ENCODE measurements at places on chromosomes 6 and 20.

GRCh38 chr20:11012975-11013374 lies 339.2 kb upstream of the JAG1 start:
- no peak for DNase-seq

- DNase-seq, result no peak
Observed at GRCh38 chr6:105213272-105213671, 33.5 kb upstream of the POPDC3 start.

DNA sequence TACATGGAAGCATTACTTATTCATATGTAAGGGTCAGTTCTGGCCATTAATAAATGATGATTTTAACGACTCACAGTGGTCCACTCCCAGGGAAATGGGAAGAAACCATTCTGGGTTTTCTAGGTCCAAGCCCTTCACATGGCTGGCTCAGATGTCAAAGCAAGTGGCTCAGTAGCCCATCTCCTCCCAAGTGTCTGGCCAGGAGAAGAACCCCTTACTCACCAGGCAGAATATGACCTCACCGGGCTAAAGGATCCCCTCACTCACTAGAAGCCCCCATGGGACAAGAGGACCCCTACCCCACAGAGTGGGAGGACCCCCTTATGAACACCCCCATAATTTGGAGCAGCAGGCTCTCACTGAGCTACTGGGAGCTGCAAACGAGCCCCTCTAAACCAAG lies 34.0 kb downstream of the PREX1 start:
- no peak for DNase-seq

- DNase-seq, result no peak
Observed at GRCh38 chr20:22418738-22419137, 165.6 kb downstream of the FOXA2 start.

- DNase-seq, result no peak
Observed at GRCh38 chr6:119541132-119541905, 191.8 kb upstream of the MAN1A1 start.

DNA sequence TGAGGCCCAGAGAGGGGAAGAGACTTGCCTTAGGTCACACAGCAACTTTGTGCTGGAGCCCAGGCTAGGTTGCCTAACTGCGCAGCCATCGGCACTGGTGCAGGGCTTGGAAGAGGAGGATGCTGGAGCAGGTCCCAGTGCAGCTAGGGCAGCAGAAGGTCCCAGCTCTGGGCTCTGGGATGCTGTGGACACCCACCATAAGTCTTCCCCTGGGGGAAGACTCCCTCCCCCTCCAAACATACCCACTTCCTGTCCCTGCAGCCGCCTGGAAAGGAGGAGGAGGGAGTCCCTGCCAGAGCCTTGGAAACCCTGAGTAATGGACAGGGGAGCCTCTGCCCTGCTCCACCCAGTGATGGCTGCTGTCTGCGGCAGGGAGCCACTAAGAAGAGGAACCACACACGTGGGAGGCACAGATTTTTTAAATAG lies 93.6 kb downstream of the NCR2 start:
- DNase-seq, result peak; percentile 72

DNA sequence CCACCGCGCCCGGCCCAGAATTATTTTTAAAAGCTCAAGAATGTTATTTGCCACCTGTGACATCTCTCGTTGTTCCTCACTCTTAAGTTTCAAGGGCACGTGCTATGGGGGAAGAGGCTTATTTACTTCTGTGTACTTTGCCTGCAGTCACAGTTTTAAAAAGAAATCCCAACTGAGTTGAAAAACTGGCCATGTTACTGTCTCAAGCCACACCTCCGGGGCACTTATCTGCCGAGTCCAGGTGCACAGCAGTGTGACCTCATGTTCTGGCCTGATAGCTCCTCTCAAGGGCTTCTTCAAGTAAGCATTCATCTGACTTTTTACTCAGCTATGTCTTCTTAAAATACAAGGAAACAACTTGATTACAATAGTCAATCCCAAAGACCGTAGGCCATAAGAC lies 34.5 kb downstream of the SHLD1 start:
- no peak for DNase-seq

DNA sequence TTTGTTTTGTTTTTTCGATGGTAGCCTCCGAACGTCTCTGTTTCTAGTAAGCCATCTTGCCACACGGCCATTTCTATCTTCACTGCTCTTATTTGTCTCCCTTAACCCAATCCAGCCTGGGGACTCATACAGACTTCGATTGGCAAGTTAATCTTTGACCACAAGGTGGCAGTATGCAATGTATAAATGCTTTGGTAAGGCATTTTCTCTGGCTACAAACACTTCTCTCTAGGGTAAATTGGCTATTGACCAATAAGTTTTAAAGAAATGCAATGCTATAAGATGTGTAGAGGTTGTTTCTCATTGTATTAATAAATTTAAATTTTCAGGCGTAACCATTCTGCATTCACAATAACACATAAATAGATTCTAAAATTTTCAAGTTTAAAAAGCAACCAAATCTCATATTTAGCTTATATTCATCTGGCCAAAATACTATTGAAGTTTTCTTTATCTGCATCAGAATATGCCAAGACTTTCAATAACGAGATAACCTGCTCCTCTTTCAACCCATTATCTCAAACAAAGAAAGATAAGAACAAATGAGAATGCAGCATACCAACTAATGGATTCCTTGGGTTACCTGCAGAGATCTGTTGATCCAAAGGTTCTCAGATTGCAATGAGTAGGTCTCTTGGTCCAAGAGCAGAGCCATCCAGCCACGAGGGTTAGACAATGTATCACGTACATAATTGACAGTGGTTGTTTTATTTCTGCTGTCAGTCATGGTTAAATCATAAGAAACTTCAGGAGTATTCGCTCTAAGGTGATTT lies 231.9 kb downstream of the PKHD1 start:
- peak; percentile 82 for DNase-seq

DNA sequence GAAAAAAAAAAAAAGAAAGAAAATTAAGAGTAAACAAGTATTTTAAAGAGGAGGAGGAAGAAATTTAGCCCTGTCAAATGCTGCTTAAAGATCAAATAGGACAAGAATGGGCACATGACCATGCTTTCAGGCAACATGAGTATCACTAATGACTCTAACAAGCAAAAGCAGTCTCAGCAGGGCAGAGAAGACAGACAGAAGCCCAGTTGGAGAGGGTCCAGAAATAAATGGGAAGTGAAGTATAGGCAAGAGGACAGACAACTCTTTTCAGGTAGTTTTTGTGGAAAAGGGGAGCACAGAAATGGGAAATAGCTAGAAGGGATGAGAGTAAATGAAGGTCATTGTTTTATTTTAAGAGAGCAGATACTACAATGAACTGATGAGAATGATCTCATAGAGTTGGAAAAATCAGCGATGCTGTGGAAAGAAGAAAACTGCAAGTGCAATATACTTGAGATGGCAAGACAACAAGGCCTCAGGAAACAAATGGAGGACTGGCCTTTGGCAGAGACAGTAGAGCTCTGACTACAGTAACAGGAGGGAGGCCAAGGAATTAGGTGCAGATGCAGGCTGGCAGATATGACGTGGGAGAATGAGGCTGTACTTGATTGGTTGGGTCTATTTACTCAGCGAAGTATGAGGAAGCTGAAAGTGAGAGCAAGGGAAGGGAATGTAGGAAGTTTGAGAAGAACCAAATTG lies 40.3 kb downstream of the KIF6 start:
- DNase-seq, result no peak

- DNase-seq, result no peak
Observed at GRCh38 chr6:140970485-140970884, 1162.2 kb upstream of the GJE1 start.

DNA sequence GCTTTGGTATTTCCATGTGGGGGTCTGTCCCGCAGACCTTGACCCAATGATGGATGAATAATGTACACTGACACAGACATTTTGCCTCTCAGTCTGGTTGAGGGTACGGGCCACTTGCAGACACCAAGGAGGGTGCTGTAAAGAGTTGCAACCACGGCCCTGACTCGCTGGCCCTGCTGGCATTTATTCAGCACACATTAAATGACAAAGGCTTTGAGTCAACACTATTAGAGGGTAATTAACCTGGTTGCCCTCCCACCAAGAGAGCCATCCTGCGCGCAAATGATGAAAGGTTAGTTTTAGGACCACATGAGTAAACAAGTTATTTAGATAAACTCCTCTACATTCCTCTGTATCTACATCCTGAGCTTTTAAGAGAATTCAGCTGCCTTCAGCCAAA lies 308.9 kb upstream of the MMS22L start:
- no peak for DNase-seq

Data from NCI-H146 (cell line).